ENCODE measurements at places on chromosomes 7 and 10.

- DNase-seq: no peak
These were observed 28.3 kb downstream of the TBATA start for GRCh38 chr10:70756700-70757360.

GRCh38 chr10:128476845-128477244, 350.6 kb upstream of the MKI67 start:
- DNase-seq: no peak

DNA sequence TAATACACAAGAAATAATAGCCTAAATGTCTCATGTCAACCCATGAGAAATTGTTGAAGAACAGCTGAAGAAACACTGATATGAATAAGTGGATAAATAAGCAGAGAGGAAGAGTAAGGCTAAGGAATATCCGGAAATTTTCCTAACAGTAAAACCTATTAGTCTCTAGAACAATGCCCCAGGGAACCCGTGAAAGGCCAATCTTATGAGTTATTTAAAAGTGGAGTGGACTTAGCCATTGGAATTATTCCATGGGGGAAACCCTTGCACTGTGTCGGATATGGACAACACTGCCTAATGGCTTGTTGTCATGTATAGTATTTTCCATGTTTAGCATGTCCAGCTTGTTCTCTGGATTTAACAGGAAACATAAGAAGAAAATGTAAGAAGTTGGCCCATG, 217.2 kb upstream of the PLXNA4 start:
- DNase-seq: no peak

GRCh38 chr10:89475125-89475524, 60.3 kb downstream of the SLC16A12 start:
- no peak for DNase-seq

DNA sequence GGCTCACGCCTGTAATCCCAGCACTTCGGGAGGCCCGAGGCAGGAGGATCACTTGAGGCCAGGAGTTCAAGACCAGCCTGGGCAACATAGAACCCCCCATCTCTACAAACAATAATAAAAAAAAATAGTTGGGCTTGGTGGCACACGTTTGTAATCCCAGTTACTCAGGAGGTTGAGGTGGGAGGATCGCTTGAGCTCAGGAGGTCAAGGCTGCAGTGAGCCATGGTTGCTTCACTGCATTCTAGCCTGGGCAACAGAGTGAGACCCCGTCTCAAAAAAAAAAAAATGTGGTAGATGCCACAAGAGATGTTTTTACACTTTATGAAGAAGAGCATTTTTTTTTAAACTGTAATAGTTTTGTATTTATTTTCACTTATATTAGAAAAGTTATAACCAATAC, 12.8 kb downstream of the NYAP1 start:
- DNase-seq: no peak

- DNase-seq: peak; percentile 55
These were observed 2.6 kb downstream of the MRPS33 start for GRCh38 chr7:141012044-141012685.

GRCh38 chr7:93327006-93327633, 95.0 kb downstream of the VPS50 start:
- DNase-seq: no peak

DNA sequence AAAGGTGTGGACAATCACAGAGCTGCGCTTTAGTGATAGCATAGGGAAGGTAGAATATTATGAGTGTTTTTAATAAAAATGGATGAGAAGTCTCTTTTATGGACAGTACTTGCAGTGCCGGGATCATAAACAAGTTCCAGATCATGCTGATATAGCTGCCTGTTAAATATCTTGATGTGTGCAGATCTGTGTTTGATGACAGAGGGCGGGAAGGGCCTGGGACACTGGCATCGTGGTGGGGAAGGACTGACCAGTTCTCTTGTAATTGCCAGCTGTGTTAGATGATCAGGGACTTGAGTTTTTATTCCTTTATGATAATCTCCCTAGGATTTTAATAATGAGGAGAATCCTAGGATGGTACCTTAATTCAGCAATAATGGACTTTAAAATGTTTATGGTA, 14.6 kb downstream of the SND1 start:
- DNase-seq: no peak

- no peak for DNase-seq
These were observed 2.3 kb upstream of the ZSCAN25 start for GRCh38 chr7:99614495-99614894.

GRCh38 chr10:49131507-49132361, 2.1 kb downstream of the FAM170B start:
- DNase-seq: no peak

GRCh38 chr7:17027143-17027788, 145.5 kb upstream of the AGR3 start:
- no peak for DNase-seq

GRCh38 chr7:42661312-42661711, 250.6 kb downstream of the C7orf25 start:
- no peak for DNase-seq

- no peak for DNase-seq
These were observed 157.9 kb downstream of the ELMO1 start for GRCh38 chr7:37290731-37291130.

GRCh38 chr7:94303118-94303517, 91.6 kb upstream of the COL1A2 start:
- no peak for DNase-seq

- DNase-seq: no peak
These were observed 31.4 kb upstream of the BTBD16 start for GRCh38 chr10:122239578-122240257.

GRCh38 chr10:42911359-42911758, 128.8 kb downstream of the BMS1 start:
- DNase-seq: no peak

DNA sequence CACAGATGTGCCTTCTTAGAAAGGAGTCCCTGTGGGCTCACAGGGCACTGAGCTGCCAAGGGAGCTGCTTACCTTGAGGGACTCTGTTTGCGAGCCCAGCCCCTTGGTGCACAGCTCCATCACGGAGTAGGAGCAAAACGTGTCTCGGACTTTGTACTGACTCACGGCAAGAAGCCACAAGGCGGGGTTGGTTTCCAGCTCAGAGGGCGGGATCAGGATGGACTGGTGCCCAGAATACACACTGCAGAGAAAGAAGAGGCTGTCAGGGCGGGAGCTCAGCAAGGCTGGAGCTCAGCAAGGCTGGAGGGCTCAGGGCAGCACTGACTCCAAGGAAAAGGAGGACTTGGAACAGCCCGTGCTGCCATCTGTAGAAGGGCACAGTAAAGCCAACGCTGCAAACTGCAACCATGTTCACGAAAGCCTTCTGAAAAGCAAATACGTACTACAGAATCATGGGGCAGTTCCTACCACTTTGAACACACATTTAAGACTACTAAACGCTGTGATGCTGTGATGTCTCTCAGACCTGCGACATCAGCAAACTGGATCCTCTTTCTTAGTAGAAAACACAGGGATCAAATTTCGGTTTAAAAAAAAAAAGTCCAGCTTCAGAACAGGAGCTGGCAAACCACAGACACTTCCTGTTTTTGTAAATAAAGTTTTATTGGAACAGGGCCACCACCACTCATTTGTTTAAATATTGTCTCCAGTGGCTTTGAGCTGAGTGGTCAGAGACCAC, 194.3 kb downstream of the ZMYND11 start:
- DNase-seq: no peak

- DNase-seq: no peak
These were observed 131.1 kb downstream of the ADARB2 start for GRCh38 chr10:1605999-1606940.

- DNase-seq: no peak
These were observed 77.5 kb upstream of the CACUL1 start for GRCh38 chr10:118832241-118832651.

DNA sequence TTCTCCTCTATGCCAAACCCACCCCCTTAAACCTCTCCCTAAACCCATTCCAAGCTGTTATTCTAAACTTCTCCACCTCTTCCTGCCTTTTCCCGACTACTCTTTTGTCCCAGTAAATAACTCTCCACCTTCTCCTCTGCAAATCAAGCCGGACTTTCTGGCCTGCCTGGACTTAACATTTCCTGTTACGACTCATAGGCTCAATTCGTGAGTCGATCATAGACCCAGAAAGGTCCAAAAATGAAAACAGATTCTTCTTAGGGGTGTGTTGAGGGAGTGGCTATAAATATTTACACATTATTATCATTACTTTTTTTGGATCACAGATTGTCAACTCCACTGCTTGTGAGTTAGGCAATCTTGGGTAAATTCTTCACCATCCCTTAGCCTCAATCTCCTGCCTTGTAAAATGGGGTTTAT, 59.0 kb upstream of the HABP2 start:
- no peak for DNase-seq

- no peak for DNase-seq
These were observed 169.8 kb upstream of the GPR26 start for GRCh38 chr10:123496375-123496774.

GRCh38 chr10:122034149-122034756, 45.3 kb downstream of the TACC2 start:
- no peak for DNase-seq

- DNase-seq: no peak
These were observed 257.9 kb downstream of the FGFR2 start for GRCh38 chr10:121340271-121340831.

GRCh38 chr7:27242555-27243339, at the start of gene EVX1:
TSS of gene EVX1 (plus strand) at chr7:27242802. CDS start at chr7:27243031, 229 bp downstream.
- no peak for DNase-seq

DNA sequence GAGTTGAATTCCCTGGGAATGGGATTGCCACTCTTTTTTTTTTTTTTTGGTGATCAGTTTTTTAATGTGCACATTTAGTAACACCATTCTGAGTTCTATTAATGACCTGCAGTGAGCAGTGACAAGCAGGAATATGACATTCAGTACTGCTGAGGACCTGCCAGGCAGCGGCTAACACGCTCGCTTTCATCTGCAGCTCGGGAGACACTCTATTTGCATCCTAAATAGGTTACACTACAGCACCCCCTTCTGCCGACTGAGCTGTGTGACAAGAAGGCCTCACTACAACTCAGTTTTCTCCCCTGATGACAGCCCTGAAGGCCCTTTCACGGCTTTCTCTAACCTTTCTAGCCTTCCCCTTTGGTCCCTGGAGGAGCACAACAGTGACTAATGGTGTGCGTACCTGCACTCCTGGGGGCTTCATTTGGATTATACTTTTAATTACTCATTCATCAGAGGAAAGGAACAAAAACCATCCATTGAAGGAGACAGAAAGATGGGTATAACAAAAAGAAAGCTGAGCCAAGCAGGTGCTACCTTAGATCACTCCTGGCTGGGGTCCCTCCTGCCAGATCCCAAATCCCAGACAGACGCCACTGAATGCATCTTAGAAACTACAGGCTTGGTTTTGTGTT, 872.4 kb downstream of the LRMDA start:
- no peak for DNase-seq

GRCh38 chr7:48441848-48442492, 270.7 kb downstream of the ABCA13 start:
- no peak for DNase-seq

GRCh38 chr7:69246758-69247157, 351.5 kb upstream of the AUTS2 start:
- DNase-seq: no peak

- DNase-seq: peak; percentile 38
These were observed at the start of gene GIMAP8 for GRCh38 chr7:150450491-150451001. TSS of gene GIMAP8 (plus strand) at chr7:150450630. CDS start at chr7:150466699, 16,069 bp downstream.

GRCh38 chr7:37758501-37759045, 75.0 kb downstream of the GPR141 start:
- DNase-seq: no peak

- DNase-seq: no peak
These were observed 113.2 kb upstream of the SEM1 start for GRCh38 chr7:96822824-96823223.

- no peak for DNase-seq
These were observed 9.0 kb downstream of the LRRC27 start for GRCh38 chr10:132341017-132341416.

DNA sequence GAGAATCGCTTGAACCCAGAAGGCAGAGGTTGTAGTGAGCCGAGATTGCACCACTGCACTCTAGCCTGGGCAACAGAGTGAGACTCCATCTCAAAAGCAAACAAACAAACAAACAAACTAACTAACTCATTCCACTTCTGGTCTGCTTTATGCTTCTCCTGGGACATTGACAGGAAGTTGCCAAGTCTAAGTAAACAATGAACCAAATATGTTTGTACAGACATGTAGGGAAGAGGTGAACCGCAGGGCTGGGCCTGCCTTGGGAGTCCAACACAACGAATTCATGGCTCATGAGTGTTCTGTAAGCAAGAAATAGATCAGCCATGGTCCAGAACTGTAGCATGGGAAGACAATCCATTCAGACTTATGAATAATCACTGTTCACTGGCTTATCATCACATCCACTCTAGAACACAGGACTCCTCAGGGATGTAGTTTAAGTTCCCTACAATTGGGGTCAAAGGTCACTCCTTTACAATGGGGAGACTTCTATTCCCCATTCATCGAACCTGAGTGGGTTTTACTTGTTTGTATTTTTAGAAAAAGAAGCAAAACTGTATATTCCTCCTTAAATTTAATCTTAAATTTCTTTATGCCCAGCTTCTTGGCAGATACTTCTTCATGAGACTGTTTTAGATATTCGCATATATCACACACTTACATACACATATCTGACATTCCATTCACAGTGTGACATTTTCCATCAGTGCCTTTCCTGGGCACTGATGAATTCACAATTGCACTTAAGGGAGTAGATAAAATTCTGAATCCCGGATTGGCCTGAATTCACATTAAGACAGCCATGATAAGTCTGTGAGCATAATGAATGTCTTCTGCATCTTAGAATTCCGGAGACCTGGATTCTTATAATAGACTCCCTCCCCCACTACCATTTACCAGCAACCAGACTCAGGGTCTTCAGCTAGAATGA, 159.1 kb upstream of the EEPD1 start:
- no peak for DNase-seq

- DNase-seq: no peak
These were observed 38.2 kb downstream of the CALML5 start for GRCh38 chr10:5461203-5461588.

DNA sequence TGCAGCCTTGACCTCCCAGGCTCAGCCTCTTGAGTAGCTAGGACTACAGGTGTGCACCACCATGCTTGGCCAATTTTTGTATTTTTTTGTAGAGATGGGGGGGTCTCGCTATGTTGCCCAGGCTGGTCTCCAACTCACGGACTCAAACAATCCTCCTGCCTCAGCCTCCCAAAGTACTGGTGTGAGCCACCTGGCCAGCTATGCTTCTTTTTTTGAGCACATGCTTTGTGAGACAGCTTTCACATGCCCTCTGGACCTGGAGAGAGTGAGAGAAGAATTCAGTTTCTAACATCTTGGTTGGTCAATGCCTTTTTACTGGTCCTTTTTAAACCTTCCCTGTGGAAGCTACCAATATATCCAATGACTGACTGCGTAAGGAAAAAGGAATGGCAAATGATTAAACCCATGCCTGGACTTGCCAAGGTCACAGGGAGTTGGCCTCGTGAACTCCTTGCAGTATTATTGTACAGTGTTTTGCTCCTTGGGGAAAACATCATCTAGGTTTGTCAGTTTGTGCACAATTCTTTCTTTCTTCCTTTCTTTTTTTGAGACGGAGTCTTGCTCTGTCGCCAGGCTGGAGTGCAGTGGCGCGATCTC, 6.2 kb upstream of the FOXK1 start:
- DNase-seq: no peak

- DNase-seq: no peak
These were observed 82.4 kb downstream of the CREM start for GRCh38 chr10:35208949-35209613.

- DNase-seq: no peak
These were observed 432.9 kb downstream of the DNAJB6 start for GRCh38 chr7:157769526-157770215.

All from stimulated activated CD8-positive, alpha-beta memory T cell treated with anti-CD3 and anti-CD28 coated beads, Interleukin-7, amount 100 ng/mL, for 1 hour (primary cell).